ENCODE measurements at places on chromosomes 2 and 18.

DNA sequence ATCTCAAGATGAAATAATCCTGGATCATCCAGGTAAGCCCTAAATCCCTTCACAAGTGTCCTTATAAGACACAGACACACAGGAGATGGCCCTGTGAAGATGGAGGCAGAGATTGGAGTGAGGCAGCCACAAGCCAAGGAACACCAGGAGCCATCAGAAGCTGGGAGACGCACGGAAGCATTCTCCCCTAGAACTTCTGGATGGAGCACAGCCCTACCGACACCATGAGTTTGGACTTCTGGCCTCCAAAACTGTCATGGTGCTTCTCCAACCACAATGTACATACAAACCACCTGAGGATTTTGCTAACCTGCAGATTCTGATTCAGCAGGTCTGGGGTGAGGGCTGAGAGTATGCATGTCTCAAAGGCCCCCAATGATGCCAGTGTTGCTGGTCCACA, 42.5 kb downstream of the ADD2 start:
- DNase-seq = no peak

DNA sequence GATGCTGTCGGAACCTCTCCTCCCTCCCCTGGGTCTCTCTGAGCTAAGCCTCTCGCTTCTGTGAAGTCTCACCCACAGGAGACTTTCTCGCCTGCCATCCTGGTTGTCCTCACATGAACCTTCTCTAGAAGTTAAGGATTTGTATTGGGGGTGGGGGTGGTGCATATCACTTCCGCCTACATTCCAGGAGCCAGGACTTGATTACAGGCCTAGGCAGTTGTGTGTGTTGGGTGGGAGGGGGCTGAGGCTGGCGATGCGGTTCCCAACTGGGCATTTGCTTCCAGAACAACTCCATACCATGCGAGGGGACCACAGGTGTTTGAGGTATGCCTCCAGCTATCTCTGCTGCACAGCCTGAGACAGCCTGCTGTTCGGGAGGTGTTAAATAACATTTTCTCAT, 56.8 kb upstream of the MGAT4A start:
- no peak for DNase-seq

DNA sequence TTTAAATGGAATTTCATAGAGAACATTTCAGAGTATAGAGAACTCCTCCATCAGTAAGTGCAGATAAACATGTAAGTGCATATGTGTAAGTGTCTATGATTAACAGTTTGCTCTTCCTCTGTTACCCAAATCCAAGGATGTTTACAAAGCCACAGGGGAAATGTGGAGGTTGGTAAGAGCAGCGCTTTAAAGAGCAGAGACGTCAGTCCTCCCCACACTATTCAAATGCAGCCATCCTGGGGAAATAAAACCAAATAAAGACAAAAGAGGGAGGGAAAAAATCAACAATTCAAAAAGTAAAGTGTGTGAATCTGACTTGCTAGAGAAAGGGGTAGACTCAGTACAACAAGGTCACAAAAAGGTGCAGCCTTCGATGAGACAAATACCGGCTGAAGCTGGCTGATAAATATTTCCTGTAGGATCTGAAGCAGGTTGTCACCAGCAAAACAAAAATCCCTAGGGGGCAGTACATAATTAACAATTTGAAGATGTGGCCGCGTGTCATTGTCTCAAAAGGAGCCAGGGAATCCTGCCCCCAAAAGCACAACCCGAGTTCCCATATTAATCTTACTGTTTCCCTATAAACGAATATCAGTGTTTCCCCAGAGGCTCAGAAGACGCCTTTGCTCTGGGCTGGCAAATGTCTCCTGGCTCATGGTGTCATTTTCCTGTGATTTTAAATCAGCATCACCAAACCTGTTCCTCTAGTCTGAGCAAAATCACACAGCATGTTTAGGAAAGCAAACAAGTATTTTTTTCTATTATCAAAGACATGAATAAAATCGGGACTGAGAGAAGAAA, 216.5 kb downstream of the CDCA7 start:
- DNase-seq = no peak

- DNase-seq = no peak
These were observed 176.3 kb upstream of the DSEL start for GRCh38 chr18:67692811-67693210.

DNA sequence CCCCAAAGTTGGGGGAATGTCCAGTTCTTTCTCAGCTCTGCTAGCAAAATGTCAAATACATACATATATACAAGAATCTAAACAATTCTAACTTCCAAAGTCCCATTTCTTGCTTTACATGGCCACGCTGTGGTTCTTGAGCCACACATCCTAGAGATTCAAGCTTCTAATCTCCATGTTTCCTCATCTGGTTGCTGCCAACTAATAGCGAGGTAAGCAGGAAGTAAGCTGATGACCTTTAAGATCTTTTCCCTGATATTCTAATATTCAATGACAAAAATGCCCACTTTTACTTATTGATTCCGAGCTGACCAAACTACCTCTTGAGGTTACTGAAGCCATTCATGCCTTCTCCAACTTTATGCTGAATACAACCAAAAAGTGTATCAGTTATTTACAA, 3.3 kb downstream of the VPS54 start:
- DNase-seq = no peak

DNA sequence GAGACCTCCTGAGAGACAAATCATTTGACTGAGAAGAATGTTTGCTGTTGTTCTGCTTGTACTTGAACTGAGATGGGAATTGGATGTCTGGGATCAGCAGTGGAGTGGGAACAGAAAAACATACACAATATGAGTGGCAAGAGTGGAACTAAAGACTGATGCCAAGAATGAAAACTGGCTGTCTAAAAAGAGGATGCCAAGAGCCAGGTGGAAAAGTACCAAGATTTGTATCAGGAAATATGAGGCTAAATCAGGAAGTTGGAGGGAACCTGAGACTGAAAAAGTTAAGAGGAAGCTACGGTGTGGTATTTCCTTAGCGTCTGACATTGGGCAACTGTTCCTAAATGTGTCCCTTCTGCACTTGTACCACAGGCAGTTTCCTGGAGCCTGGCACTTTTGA, 440.9 kb upstream of the CELF4 start:
- DNase-seq = no peak

DNA sequence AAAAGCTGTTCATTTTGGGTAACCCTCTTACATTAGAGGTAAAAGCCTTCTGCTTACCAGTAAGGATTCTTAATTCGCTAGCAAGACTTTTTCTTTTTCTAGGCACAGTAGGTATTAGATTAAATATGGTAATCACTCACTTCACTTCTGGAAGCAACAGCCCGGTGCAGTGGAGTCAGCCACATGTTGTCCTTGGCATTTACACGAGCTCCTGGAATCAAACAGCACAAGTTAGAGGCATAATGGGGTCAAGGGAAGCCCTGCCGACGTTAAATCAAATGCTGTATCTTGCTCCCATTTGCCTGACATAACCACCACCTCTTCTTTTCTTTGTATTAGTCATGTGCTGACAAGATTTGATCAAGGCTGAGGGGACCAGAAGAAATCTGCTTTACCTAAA, 174.1 kb downstream of the ANKRD44 start:
- DNase-seq = no peak

Data from CD4-positive, alpha-beta T cell treated with Interleukin-1 beta for 1 hour (primary cell).